T-helper 2 cell treated with Interferon-gamma antibody and Interleukin-4, amounts not matched to agents 100 ng/mL and 5 ng/mL, for 36 hours (primary cell): ENCODE measurements at places on chromosomes 3 and 15. TPM values are rescaled to one million over a fixed set of nuclear protein-coding genes. Genes with fewer than 3 reads are reported as not detected.

BCHE gene
- total RNA-seq = not detected in 2 replicates

UBA7 gene
- 213 and 218 TPM in 2 replicates for total RNA-seq

HESX1 gene
- total RNA-seq = 0.68 and 1.1 TPM in 2 replicates

CPN2 gene
- not detected in 2 replicates for total RNA-seq

NANOGP8 gene
- total RNA-seq = not detected in 2 replicates

GOLGA8J gene
- 0.45 TPM in 1 of 2 replicates, not detected in the other for total RNA-seq

FMN1 gene
- 0.07 and 0.09 TPM in 2 replicates for total RNA-seq

VIPR1 gene
- total RNA-seq = 3.4 and 3.8 TPM in 2 replicates

PCOLCE2 gene
- not detected in 2 replicates for total RNA-seq

GPR160 gene
- 9.5 and 9.6 TPM in 2 replicates for total RNA-seq

ADGRG7 gene
- total RNA-seq = not detected in 2 replicates

CNTN6 gene
- total RNA-seq = not detected in 2 replicates

FEZF2 gene
- not detected in 2 replicates for total RNA-seq

SPPL2A gene
- total RNA-seq = 90.2 and 95.7 TPM in 2 replicates

ALDH1A3 gene
- not detected in 2 replicates for total RNA-seq

C2CD4A gene
- not detected in 2 replicates for total RNA-seq

RBSN gene
- 19.1 and 21.2 TPM in 2 replicates for total RNA-seq

KIF15 gene
- total RNA-seq = 43.3 and 44.8 TPM in 2 replicates
